ENCODE measurements at places on chromosomes 2 and 18.

- no peak for DNase-seq
These were observed 241.6 kb downstream of the PIEZO2 start for GRCh38 chr18:10907749-10908148.

DNA sequence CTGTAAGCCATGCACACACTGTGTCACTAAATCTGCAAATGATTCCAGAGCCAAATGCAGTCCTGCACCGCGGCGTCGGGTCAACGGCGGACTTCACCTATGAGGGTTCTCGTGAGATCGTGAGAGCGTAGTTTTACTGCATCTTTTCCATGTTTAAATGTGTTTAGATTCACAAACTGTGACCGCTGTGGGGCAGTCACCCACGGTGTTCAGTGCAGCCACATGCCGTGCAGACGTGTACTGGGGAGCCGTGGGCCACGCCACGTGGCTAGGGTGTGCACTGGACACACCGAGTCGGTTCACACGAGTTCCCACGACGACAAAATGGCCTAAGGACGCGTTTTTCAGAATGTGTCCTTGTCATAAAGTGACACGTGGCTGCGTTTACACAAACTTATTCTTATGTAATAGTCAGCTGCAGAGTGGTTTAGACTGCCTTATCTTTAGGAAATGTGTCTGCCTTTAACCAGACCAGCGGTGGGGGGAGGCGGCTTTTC is 34.1 kb downstream of the NFATC1 start:
- DNase-seq, result no peak

DNA sequence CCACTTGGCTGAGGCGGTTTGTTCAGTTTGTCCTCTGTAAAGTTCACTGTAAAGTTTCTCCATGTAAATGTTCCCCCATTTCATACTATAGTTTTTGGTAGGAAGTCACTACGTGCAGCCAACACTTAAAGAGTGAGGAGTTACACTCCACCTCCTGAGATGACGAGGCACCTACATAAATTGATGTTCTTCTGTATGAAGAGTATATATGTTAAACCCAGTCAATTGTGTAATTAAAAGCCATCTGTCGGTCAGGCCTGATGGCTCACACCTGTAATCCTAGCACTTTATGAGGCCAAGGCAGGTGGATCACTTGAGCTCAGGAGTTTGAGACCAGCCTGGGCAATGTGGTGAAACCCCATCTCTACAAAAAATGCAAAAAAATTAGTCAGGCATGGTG is 7.6 kb downstream of the PIGN start:
- no peak for DNase-seq

- DNase-seq, result no peak
These were observed 65.9 kb upstream of the TNP1 start for GRCh38 chr2:216925636-216926366.

DNA sequence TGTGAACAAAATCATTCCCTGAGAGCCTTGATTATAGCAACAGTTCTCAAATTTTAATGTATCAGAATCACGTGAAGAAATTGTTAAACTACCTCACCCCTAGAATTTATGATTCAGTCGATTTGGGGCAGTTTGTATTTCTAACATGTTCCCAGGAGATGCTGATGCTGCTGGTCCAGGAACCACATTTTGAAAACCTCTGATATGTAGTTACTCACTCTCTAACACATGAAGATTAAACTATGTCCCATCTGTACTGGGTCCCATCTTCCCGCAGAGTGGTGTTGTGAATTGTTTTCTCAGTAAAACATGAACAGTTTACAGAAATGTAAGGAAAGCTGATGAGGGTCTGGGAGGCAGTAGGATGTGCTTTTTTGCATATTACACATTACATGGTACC is 223.1 kb downstream of the CDH20 start:
- no peak for DNase-seq
